M059J (cell line): ENCODE measurements at places on chromosomes 6 and 20. TPM values are rescaled to one million over a fixed set of nuclear protein-coding genes. Genes with fewer than 3 reads are reported as not detected.
A peak's percentile ranks its signal among the peaks of the same experiment; 100 is the strongest.

- DNase-seq = no peak
These were observed 2.9 kb downstream of the SLC35B2 start for GRCh38 chr6:44254191-44255104.

- DNase-seq = no peak
These were observed 49.3 kb downstream of the ELOVL5 start for GRCh38 chr6:53299331-53300005.

- peak; percentile 94 for DNase-seq
These were observed 7.2 kb upstream of the SDC4 start for GRCh38 chr20:45355209-45356084.

DNA sequence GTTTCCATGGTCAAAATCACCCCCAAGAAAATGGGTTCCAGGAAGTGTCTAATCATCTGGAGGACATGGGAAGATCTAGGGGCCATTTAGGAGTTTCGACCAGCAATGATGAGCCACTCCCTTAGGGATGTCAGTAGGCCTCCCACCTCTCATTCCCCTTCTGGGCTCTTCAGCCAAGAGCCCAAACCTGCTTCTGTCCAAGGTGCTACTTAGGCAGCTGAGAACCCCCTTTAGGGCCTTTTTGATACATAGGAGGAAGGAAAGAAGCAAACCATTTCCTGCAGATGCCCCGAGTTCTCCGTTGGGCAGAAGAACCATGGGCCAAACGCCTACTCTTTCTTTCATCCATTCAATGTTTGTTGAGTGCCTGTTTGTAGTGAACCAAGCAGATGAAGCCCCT, 141.4 kb upstream of the RIN2 start:
- no peak for DNase-seq

DNA sequence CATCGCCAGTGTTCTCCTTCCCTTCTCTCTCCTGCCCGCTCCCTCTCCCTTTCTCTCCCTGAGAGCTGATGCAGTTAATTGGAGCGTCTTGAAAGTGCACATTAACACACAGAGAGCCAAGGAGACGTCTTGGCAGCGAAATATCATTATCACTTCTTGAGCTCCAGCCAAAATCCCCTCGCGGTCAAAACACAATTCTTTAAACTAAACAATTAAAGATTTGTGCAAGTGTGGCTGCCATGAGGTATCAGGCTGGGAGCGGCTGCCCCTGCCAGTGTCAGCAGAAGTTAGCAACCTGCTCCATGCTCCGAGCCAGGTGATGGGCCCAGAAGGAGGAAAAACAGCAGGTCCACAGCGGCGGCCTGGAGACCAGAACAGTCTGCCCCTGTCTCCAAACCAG, 100.9 kb upstream of the FOXP4 start:
- DNase-seq = no peak

MARCKS gene
- total RNA-seq = 115 and 184 TPM in 2 replicates
